ENCODE measurements at places on chromosomes 7 and 10.

DNA sequence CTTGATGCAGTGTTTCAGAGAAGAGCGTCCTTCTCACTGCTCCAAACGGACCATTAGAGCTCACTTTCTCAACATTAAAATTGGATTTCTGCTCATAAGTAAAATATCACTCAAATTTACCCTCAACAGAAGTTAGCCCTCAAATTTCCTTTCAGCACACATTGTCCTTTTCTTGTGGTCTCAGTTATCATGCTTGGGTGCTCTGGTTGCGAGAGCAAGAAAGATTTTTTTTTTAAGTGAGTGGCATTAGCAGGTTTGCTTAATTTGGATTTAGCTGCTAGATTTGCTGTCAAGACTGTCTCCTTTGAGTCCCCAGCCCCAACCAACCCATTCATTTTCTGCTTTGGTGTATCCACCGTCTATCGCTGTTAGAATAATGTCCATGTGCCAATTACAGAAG is 2.6 kb upstream of the CH25H start:
- no peak for DNase-seq

DNA sequence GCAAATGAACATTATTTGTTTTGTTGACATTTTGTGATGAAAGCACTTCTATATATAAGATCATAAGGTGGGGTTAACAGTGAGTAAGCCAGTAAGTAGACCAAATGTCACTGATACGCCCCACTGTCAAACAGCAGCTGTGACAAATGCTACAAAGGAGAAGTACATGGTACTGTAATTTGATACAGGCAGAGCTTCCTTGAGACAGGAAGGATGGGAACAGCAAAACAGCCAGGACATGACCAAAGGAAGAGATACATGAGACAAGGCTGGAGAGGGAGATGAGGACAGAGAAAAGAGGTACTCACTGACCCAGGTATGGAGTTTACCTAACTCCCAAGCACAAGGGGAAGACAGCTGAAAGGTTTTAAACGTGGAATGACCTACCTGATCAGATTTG is 127.0 kb downstream of the SRPK2 start:
- DNase-seq = no peak

DNA sequence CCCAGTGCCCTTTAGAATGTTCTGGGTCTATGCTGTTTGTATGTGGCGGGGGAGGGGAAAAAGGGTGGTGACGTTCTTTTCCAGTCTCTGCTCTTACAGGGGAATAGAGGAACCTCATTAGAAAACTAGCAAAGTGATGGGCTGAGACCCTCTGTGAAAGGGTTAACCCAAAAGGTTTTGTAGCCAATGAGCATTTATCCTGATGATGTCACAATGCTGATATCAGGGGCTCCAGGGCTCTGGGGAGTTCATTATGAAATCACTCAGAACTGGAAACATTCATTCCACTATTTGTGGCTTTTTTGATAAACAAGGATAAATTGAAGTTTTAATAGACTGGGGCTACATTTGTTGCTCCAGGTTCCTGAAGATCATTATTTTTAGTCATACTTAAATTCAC is 71.7 kb downstream of the ARID5B start:
- DNase-seq = no peak

DNA sequence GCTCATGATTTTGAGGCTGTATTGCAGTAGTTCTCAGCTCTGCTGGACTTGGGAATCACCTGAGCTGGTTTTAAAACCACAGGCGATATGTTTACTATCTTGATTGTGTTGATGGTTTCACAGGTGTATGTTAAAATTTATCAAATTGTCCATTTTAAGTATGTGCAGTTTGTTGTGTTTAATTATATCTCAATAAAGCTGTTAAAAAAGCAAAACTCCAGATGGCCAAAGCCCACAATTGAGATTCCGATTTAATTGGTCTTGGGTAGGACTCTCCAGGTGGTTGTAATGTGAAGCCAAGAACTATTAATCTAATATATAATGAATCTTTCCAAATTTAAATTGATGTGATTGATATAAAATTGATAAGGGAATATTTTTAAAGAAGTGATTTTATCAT is 48.6 kb downstream of the NRCAM start:
- no peak for DNase-seq

DNA sequence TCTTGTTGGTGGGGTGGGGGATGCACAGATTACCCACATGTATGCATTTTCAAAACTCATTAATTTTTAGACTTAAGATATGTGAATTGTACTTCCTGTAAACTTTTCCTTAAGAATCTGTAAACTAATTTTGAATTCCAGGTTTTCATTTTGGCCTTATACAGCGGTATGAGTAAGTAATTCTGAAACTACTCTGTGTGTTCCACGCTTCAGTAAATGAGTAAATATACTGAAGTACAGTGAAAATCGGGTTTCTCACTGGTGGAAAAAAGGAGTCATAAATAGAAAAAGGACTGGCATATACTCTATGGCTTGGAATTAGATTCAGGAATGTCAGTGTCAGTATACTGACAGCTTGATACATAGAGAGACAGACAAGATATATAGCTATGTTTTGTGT is 72.8 kb downstream of the CTTNBP2 start:
- DNase-seq = no peak

- no peak for DNase-seq
Measured at GRCh38 chr7:128810473-128810872, 18.7 kb downstream of the CCDC136 start.

DNA sequence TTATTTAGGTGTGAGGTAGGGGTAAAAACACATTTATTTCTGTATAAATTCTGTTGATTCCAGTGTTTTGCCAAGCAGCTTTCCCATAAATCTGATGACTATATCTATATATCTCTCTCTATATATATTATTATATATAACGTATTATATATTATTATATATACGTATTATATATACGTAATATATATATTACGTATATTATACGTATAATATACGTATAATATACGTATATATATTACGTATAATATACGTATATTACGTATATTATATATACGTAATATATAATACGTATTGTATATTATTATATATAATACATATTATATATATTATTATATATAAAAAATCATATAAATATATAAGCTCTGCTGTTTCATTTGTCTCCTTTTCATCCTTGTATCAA is 163.5 kb downstream of the GPR158 start:
- DNase-seq = no peak

GRCh38 chr10:97974526-97975525 is 55.6 kb downstream of the CRTAC1 start:
- DNase-seq = no peak

GRCh38 chr10:66252986-66253385 is 672.9 kb upstream of the LRRTM3 start:
- DNase-seq = no peak

GRCh38 chr7:139574618-139575337 is 51.3 kb downstream of the CLEC2L start:
- DNase-seq = no peak

DNA sequence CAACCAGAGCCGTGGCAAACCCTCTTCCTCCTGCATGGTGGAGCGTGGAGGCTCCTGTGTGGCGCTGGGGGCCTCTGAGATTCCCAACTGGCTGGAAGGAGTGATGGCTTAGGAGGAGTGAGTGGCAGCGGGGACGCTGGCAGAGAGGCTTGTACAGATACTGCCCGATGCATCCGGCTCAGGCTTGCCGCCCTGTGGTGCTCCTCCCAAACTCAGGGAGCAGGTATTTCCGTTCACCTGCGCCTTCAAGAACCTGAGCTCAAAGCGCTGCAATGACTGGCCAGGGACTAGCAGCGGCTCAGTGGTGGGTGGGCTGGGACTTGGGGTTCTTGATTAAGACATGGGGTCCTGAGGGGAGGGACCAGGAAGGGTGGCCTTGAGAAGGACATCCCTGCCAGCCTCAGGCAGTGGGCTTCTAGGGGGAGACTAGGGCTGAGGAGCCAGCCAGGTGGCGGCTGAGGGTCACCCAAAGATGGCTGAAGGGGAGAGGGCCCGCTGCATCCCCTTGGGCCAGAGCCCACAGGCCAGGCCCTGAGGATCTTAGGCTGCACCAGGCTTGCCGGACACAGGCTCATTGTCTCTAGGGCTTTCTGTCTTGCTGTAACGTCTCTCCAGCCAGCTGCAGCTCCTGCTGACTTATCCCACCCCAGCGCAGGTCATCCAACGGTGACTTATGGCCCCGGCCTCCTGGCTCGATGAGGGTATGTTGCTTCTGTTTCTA is 3.2 kb downstream of the ZNF775 start:
- no peak for DNase-seq

- DNase-seq = no peak
Measured at GRCh38 chr10:102994531-102995295, 76.6 kb downstream of the CNNM2 start.

GRCh38 chr10:70568781-70569495 is 33.6 kb downstream of the PRF1 start:
- DNase-seq = no peak

DNA sequence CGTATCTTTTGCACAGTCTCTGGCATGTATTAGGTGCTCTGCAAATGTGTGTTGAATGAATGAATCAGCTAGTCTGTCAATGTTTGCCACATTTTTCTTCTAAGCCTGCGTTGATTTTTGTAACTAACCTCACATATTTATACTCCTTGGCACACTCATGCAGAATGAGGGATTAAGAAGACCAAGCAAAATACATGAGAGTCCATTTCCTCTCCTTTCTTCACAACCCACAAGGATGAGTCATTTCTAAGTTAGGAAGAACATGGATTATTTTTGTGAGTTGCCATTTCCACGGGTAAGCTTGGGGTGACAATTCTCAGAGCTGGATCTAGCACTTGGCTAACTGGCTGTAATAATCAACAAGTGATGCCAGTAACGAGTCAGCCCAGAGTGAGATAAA is 158.8 kb downstream of the TWIST1 start:
- no peak for DNase-seq

- DNase-seq = no peak
Measured at GRCh38 chr7:102079140-102080018, 207.3 kb upstream of the SH2B2 start.

DNA sequence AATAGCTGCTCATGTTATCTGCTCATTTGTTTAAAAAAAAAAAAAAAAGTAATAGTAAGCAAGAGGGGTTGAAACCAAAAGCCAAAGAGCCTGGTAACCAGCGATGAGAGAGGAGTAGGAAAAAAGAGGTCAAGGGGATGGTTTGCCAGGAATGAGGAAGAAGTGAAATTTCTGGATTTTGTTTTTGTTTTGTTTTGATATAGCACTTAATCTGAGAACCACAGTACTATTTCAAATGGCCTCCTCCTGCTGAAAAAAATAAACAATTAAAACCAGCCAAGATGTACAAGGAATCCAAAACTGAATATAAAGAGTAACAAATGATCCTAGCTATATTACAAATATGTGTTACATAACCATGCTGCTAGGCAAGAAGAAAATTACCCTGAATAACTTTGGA is 213.1 kb downstream of the FGFR2 start:
- DNase-seq = no peak

DNA sequence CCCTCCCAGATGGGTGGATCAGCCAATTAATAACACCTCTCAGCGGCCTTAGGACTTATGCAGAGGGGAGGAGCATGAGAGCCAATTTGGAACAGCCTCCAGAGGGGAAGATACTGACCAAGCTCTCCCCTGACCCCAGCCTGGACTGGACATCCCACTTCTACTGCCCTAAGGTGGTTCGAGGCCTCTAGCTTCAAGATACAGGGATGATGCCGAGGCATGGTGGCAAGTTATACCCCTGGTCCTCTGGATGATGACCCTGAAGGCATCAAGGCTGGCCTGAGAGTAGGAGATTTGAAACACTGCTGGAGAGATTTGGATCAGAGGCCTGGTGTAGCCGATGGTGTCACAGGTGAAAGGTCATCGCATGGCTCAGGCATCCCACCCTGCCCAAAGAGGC is 3.2 kb downstream of the CDH23 start:
- no peak for DNase-seq

DNA sequence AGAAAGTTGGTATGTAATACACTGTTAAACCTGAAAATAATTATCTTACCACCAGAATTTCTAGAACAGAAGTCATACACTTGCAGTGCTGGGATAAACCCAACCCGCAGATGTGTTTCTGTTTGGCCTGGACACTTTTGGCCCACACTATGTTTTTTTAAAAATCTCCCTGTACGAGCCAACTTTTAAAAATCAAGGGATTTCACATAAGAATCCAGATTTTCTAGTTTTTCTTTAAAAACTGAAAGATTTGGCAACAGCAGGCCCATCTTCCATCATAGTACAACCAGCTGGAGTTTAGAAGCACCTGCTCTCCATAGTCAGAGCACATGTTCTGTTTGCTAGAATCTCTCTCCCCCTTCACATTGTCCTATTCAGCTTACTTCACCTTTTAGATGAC is 74.0 kb downstream of the TLL2 start:
- DNase-seq = no peak

- no peak for DNase-seq
Measured at GRCh38 chr7:116377721-116378120, 121.8 kb upstream of the CAV2 start.

GRCh38 chr7:33909318-33909717 is 4.0 kb downstream of the BMPER start:
- no peak for DNase-seq

DNA sequence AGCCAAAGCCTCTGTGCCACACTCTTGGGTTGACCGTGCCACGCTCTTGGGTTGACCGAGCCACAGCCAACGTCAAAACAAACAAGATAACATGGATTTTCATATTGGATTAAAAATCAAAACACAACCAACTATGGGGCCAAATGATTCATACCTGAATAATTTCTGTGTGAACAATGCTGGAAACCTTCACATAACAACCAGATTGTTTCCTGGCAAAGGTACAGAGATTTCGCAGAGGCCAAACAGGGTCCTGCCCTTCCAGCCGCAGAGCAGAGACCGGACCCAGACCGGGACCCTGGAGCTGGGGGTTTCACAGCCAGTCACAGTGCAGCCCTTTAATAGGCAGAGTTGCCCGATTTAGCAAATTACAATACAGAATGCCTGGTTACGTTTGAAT is 40.5 kb downstream of the ITIH5 start:
- no peak for DNase-seq

DNA sequence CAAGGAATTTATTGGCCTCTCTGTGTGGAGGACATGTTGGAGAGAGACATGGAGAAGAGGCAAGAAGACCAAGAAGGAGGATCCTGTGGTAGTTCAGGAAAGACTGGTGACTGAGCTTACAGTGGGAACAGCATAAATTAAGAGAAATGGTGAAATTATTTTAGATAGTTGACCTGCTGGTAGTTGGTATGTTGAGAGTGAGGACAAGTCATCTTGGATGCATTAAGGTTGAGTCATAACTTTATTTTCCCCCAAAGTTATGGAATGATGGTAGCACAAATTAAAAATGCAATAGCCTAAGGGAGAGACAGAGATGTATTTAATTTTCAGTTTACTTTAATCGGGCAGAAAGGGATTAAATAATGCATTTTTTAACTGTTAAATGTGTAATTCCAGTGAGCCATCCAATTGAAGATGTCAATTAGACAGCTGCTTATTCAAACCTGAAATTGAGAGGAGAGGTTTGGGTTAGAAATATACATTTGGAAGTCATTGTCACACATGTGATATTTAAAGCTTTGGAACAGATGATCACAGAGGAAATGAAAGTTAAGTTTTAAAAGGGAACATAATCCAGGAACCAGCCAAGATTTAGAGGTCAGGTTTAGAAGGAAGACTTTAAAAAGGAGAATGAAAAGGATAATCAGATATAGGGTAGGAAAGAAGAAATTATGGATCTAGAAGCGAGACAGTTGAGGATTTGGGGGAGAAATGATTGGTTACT is 80.6 kb downstream of the DGKB start:
- no peak for DNase-seq

All from stimulated activated CD8-positive, alpha-beta memory T cell treated with anti-CD3 and anti-CD28 coated beads, Interleukin-2, amount 100 ng/mL, for 1 hour (primary cell).